ENCODE measurements at places on chromosomes 5 and 9.

GRCh38 chr9:135805422-135806022 lies 101.8 kb downstream of the CAMSAP1 start:
- DNase-seq: no peak

DNA sequence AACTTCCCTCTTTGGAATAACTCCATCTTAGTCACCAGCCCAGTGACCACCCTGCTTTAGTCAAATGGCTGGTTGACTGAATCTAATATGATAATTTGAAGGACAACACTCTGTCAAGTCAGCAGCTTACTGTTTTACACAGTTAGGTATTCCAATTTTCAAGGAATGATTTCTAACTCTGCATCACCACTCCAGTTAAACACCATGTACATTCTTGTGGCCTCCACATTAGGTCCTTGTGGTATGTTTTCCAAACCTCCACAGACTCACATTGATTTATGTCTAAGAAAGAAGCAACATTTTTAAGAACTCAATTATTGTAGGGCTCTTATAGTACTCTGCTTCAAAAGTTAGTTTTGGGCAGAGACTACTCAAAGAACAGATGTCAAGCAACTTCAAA lies 110.7 kb downstream of the TLE1 start:
- DNase-seq: no peak

DNA sequence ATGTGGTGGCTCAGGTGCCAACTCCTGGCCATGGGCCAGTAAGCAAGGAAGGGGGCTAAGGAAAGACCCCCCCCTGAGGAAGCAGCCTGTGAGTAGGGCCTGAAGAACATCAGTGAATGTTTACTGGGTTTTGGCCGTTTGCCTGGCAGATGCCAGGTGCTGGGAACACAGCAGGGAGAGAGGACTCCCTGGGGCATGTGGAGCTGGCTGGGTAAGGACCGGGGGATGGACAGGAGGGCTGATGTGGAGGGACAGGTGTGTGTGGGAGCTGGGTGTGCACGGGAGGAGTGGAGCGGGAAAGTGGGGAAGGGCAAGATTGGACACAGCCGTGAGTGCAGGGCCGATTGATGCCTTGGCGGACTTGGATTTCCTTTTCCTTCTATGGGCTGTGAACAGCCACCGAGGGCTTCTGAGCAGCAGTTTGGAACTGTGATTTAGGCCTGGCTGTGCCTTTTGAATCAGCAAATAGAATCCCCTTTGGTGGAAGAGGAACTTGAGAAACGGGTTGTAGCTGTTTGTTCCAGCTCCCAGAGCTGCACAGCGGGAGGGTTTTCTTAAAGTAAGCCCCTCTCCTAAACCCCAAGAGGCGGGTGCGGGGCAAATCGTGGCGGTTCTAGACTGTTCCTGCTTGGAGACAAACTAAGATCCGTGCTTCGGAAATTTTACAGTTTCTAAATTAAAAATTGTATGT lies 3.1 kb downstream of the HMCN2 start:
- no peak for DNase-seq

DNA sequence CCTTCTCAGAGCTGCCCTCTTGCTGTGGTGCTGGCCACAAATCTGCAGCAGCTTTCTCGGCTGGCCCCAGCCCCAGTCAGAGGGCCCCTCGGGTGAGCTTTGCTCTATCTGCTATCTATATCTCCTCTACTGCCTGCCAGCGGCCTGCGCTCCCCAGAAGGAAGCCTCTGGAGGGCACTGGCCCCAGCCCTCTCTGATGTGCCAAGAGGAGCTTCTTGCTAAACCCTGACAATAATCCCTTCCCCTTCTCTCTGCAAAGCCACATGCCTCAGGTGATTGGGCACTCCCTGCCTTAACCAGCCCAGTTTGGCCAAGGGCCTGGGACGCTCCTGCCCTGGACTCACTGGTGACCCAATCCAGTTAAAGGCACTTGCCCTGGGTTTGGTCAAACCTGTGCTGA lies 42.7 kb downstream of the CAMK2A start:
- no peak for DNase-seq

DNA sequence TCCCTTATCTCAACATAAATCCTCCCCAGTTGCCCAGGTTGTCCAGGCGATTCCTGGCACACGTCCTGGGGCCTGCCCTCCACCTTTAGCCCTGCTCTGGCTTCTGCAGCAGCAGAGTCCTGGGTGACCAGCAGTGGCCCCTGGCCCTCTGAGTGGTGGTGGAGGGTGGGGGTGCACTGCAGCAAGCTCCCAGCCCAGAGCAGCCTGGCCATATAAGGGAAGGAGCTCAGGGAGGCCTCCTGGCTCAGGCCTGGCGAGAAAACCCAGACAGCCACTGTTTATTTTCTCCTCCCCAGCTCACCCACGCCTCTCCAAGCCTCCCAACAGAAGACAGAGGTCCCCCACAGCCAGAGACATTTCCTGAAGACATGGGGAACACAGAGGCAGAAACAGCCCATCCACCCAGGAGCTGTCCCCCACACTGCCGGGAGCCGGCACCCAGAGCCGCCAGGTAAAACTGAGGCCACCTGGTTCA lies 44.7 kb upstream of the IL17B start:
- no peak for DNase-seq

GRCh38 chr5:151696470-151697061 lies 9.9 kb upstream of the SPARC start:
- DNase-seq: no peak

GRCh38 chr9:17490110-17490509 lies 88.8 kb upstream of the SH3GL2 start:
- no peak for DNase-seq

GRCh38 chr5:77181173-77181572 lies 29.3 kb upstream of the PDE8B start:
- no peak for DNase-seq

DNA sequence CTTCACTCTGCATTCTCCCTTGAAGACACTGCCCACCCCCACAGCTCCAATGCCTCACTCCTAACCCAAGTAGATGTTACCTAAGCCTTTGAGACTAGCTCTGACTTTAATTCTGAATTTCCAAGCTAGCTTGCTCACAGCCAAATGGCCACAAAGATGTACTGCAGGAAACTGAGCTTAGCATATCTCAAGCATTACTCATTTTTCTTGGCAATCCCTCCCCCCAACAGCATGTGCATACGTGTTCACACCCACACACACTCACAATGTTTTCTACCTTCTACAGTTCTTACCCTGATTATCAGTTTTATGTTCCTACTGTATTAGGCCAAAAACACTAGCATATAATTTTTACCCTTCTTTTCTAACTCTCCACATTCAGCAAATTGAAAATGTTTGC lies 13.7 kb upstream of the GRIA1 start:
- no peak for DNase-seq

DNA sequence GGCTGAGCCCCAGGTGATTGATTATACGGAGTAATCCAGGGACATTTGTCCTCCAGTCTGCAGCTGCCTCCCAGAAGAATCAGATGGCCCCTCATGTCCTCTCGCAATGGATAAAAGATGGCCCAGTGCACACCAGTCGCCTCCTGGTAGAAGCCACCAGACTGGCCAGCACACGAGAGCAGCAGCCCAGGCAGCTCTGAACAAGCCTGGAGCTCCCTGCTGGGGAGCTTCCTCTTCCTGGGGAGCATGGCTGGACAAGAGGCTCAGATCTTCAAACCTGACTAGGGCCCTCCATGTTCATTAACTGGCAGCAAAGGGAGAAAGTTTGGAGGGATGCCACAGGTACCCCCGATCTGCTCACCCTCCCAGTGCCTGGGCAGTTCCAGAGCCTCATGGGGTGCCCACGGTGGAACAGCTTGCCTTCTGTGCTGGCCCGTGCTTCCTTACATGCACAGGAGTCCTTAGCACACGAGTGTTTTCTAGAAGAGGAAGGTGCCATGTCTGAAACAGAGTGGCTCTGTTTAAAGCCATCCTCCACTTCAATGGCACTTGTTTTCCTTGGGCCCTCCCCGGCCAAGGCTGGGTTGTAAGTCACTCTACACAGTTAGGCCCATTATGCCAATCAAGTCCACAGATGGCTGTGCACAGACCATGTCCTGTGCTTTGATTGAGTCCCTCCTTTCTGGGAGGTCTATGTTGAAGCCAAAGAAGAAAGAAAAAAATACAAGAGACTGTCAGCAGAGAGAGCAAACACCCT lies 75.6 kb downstream of the PRRT1B start:
- no peak for DNase-seq

- DNase-seq: no peak
These were observed 5.3 kb upstream of the LHFPL2 start for GRCh38 chr5:78653681-78654366.

DNA sequence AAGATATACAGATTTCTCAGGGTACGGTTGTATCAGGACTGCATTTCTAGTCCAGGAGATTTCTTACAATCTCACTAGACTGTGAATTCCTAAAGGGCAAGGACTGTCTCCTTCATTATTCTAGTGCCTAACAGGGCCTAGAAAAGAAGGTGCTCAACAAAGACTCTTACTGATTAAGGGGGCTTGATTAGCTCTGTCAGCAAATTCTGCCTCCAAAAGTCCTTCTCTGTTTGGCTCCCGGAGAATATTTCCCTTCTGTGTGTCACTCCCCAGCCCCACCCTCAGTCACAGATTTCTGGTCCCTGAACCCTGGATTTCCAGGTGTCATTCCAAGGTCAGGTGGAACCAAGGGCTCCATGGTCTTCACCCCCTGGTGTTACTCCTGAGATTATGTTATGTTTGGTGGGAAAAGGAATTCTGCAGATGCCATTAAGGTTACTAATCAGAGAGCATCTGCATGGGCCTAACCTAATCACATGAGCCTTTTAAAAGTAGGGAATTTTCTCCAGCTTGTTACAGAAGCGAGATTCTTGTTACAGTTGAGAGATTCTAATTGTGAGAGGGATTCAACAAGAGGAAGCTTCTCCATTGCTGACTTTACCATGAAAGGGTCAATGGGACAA lies 167.7 kb upstream of the LHFPL2 start:
- no peak for DNase-seq

DNA sequence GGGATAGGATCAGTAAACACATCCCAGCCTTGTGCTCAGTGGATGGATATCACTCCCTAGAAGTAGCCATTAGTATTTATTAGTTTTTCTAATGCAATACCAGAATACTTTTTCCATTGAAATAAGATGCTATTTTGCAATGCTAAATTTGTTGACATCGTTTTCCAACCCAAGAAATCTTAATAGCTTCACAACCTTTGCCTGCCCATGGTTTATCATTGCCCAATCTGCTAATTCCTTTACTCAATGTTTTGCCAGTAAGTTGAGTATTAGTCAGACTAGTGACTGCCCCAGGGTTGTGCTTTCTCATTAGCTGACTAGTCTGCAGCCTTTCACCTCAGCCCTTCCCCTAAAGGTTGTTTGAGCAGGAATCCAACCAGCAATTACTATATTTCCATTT lies 62.9 kb downstream of the NREP start:
- no peak for DNase-seq

- no peak for DNase-seq
These were observed 30.8 kb downstream of the BTF3 start for GRCh38 chr5:73529081-73529480.

DNA sequence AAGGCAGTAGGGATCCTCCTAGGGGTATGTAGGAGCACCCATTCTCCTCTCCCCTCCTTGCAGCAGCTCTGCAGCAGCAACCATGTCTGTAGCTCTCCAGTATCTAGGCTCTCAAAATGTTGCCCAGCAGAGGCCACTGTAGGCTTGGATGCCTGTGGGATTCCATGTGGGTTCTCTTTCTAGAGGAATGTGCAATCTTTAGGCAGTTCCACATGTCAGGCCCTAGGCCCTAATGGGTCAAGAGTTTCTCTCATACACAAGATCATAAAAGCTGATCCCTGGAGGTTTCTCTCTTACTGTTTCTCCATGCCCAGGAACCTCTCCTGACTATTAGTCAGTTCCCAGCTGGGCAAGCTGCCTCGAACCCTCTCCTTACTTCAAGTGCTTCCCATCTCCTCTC lies 215.8 kb downstream of the FRMD3 start:
- no peak for DNase-seq

- DNase-seq: peak; percentile 50
These were observed 16.9 kb upstream of the COL5A1 start for GRCh38 chr9:134624621-134625181.

DNA sequence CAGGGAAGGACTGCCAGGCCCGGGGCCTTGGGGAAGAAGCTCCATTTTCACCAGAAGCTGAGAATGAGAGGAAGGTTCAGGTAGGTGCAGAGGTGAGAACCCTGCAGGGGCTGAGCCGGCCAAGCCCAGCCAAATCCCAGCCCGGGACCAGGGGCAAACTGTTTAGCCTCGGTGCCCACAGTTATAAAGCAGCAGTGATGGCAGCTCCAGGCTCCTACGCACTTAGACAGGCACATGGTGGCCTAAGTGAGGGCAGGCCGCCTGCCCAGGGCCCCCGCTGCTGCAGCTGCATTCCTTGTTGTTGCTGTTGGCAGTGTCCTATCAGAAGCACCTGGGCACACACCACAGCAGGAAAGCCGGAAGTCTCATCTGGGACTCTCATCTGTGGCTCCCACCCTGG lies 159.9 kb upstream of the FOXD4L5 start:
- DNase-seq: no peak

- no peak for DNase-seq
These were observed 33.6 kb upstream of the IER5L start for GRCh38 chr9:129211686-129212085.

GRCh38 chr5:4990017-4990416 lies 150.1 kb upstream of the ADAMTS16 start:
- DNase-seq: no peak

- DNase-seq: no peak
These were observed 23.5 kb downstream of the ITGA1 start for GRCh38 chr5:52811067-52811749.

- DNase-seq: no peak
These were observed 90.2 kb upstream of the SH3GL2 start for GRCh38 chr9:17488662-17489061.

- no peak for DNase-seq
These were observed 961.6 kb upstream of the CDH18 start for GRCh38 chr5:20949636-20950035.

- no peak for DNase-seq
These were observed 478.9 kb downstream of the PSAT1 start for GRCh38 chr9:78775696-78776295.

DNA sequence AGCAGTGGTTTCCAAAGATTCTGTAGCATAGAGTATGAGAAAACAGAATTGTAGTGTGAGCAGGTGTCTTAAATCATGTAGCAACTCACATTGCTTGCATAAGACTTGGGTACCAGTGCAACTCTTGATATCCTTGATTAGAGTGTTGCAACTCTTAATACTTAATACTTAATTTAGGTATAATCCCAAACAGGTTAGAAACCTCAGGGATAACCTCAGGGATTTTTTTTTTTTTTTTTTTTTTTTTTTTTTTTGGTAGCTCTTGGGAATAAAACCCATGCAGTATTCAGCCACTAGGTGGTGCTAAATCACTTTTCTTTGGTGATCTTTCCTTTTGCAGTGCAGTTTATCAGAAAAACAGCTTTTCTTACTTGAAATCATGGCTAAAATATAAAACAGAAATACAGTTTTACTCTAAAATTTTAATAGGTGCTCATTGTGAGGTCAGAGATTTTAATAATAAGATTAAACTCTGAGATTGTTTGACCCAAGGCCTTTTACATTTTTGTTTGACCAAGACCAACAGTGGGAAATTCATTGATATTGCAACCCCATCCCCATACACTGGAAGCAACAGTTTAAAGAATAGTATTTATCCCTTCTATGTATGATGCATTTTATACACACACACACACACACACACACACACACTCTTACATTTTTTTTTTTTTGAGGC lies 55.3 kb downstream of the ERAP1 start:
- no peak for DNase-seq

GRCh38 chr9:107080130-107080529 lies 202.9 kb upstream of the RAD23B start:
- DNase-seq: no peak

Measured in upper lobe of right lung (tissue), 1 donor.